ENCODE measurements at places on chromosomes 11 and 22. TPM values are rescaled to one million over a fixed set of nuclear protein-coding genes. Genes with fewer than 3 reads are reported as not detected.

DNA sequence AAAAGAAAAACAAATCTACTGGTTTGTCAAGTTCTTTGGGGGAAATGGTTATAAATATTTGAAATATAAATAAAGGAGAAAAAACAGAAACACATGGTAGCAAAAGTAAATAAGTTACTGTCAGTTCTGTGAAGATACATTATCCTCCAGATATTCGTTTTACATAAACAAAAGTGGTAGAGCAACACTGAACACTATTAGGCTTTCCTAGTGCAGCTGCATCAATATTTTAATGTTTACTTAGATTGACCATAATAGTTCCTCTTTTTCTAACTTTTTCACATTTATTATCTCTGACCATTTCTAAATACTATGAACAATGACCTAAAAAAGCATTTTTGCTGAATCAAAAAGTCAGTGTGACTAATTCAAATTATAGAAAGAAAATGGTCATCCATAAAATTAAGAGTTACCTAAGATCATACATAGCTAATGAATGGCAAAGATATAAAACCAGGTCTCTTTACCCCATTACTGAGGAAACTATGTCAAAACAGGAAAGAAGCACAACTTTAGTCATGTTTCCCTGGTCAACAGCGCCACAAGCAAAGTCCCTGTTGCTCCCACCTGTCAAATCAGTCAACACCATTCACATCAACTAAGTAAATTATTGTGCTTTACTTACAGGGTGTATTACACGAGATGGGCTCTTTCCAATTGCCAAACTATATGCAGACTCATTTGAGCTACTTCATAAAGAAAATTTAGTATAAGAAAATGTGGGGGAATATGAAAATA lies 38.5 kb downstream of the SBF2 start:
- no peak for DNase-seq

GRCh38 chr11:80155412-80156017 lies 714.7 kb upstream of the TENM4 start:
- DNase-seq: peak; percentile 25

DNA sequence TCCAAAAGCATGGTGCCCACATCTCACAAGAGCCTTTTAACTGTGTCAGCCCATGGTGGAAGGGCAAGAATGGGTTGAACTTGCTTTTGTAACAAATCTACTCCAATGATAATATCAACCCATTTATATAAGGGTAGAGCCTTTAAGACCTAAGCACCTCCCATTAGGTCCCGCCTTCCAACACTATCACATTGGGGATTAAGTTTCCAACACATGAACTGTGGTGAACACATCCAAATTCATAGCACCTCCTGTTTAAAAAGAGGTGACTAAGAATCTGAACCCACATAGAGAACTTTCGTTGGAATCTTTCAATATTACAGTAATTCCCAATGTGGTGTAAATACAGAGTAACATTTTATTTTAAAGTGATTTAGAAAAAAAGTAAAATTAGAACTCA lies 9.2 kb upstream of the CNTF start:
- DNase-seq: no peak

GRCh38 chr22:22009661-22010060 lies 27.1 kb upstream of the TOP3B start:
- DNase-seq: no peak

- no peak for DNase-seq
These were observed 38.6 kb downstream of the SHISA8 start for GRCh38 chr22:41876275-41876674.

DNA sequence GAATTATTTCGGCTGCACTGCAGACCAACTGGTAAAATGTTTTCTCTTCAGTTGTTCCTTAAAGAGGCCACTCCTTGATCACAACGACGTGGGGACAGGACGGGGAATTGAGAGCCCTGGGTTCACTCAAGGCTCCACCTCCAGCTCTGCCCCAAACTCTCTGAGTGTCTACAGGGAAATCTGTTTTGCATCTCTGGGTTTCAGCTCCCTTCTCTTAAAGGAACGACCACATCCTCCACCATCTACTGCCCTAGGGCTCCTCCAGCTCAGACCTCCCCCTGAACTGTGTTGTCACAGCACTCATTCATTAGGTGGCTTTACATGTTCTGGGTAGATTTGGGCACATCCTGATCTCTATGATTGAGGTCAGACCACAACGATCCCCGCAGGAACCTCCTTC lies 5.1 kb upstream of the PPFIA1 start:
- no peak for DNase-seq

DNA sequence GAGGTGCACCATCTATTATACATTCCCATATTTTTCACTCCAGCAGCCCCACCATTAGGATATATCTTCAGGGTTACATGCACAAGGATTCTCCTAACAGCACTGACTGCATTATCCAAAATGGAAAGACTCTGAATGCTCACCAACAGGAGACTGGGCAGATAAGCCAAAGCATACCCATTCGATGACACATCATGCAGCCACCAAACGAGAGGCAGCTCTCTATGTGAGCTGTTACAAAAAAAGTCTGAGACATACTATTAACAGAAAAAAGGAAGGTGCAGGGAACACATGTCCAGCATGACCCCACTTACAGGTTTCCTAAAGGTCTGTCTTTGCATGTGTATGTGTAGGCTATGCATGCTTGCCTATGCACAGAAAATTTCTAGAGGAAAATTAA lies 12.4 kb upstream of the SERPIND1 start:
- DNase-seq: no peak

DNA sequence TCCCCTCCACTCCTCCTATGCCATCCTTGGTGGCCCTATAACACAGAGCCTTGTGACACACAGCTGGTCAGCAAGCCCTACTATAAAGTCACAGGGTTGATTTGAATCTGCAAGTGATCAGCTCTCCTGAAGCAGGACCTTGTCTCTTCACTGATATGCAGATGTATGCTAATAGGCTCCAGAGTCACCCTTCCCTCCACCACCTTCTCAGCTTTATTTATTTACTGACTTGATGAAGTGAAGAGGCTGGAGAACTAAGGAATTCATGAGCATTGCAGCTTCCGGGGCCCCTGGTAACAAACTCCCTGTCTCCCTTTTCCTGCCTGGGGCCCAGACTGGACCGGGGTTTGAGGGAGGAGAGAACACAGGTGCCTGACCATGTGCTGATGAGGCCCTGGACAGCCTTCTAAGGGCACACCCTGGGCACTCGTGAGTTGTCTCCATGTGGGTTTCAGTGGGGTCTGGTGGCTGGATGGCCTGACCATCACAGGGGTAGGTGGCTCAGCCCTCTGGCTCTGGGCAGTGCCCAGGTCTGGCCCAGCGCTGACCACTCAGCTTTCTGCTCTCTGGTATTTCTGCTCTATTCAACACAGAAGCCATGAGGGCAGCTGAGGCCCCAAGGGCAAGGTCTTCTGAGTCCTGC lies 307.5 kb downstream of the NTM start:
- DNase-seq: no peak

DNA sequence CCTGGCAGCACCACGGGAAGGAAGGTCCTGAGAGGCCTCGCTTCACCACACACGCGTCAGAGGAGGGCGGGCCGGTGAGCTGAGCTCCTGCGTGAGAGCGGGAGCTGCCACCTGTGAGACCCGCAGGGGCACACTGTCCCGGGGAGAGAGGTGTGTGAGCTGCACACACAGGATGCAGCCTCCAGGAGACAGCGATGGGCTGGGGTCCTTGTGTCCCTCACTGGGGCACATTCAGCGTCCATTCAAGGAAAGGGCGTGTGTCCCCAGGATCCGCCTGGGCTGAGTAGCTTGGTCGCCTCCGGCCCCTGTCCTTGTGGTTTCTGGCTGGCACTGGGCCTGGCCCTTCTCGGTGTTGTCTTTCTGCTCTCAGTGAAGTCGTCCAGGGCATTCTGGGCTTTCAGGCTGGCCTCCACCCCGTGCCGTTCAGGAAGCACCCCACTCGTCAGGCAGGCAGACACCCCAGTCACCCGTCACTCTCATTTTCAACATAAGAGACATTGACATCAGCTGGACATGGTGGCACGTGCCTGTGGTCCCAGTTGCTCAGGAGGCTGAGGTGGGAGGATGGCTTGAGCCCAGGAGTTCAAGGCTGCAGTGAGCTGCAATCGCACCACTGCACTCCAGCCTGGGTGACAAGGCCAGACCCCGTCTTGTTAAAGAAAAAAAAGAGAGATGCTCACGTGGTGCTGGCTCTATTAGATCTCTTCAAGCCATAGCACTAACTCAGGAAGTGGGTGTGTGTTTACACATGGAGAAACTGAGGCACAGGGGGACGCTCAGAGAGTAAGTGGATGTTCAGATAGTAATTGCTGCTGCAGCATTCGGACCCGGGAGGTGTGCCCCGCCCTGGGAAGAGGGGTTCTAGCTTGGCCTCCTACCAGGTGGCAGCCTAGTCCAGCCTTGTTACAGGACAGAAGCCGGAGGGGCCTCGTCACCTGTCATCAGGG lies 1081.6 kb downstream of the BRD1 start:
- DNase-seq: no peak

DNA sequence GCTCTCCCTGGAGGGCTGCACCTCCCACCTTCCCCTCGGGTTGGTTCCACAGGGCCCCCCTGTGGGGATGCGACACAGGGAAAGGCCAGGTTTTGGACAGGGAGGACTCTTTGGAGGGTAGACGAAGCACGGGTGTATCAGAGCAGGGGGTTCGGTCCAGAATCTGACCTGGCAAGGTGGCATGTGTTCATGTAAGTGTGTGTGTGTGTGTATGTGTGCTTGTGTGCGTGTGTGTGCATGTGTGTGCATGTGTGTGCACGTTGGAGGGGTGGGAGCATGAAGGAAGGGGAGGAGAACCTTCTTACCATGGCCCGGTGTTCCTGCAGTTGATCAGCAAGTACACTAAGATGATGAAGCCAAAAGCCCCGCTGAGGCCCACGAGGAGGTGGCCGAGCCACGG lies 14.7 kb downstream of the IL2RB start:
- no peak for DNase-seq

GRCh38 chr22:20256027-20256426 lies 12.1 kb downstream of the RTN4R start:
- DNase-seq: no peak

DNA sequence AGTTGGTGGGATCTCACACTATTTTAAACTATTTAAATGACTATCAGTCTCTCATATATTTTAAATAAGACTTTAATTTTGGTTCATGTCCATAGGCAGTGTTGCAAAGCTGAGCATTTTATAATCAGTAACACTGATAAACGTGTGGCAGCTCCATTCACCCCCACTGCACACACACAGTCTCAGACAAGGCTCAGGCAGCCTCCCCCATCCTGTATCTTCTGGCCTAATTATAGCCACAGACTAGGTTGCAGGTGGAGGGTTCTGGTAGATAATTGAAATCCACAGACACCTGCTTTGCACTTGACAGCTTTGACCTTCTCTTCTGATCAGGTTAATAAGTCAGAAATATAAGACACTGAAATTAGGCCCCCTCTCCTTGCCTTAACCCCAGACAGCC lies 118.5 kb upstream of the LDLRAD3 start:
- no peak for DNase-seq

DNA sequence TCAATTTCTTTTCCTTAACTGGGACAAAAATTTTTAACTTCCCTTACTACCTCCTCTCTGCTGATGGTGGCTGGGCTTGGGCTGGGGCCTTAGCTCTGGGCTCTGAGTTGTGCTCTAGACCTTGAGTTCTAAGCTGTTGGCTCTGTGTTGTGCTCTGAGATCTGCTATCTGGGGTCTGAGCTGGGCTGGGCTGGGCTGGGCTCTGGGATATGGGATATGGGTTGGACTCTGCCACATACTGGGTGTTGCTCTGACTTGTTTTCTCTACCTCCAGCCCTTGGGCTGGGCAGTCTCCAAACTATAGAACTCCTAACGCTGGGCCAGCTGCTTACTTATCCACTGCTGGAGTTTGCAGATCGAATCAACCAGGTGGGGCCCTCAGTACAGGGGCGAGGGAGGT lies 41.9 kb downstream of the DNHD1 start:
- DNase-seq: no peak

- no peak for DNase-seq
These were observed 72.1 kb upstream of the BMAL1 start for GRCh38 chr11:13205486-13205885.

DNA sequence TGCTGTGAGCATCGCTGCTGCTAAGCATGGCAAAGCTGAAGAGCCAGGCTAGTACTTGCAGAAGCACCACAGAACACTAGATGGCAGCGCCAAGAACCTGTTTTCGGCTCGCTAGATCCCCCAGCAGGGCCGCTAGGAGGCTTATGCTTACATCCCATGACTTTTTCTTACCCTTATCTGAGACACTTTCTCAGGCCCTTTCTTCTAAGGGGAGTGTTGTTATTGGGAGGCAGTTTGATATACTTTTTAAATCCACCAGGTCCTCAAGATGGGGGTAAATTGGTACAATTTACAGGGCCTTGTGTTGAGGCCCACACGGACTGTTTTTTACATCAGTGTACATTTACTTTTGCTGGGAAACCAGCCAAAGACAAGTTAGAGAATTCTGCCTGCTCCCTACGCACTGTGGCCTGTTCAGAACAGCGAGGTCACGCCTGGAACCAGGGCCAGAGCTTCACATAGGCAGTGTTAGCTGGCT lies 4.0 kb downstream of the TRIM6 start:
- DNase-seq: peak; percentile 50

DNA sequence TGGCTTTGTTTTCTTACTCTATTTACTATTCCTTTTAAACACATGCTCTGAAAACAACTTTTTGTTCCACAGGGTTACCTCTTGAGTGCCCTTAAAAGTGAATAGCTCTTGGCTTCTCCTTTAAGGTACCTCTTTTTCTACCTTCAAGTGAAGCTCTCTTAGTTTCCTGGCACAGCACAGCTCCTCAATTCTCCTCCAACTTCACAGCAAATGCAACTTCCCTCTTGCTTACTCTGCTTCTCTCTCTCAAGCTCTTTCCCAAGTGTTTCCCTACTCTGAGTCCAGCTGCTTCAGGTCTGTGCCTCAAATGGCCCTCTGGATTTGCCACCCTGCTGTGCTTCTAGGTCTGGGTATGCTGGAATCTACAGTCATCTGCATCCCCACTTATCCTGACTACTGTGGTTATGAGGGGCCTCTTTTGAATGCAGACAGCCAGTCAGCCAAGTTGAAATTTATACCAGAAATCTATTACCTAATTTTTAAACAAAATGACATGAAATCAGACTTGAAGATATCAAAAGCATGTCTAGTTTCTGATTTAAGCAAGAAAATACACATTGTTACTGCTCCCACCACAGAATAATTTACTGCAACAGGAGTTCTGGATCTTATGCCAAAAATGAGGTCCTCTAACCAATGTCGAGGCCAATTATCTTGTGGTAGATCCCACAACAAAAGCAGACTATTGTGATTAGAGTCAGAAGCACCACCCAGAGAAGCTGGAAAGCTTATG lies 371.1 kb downstream of the SOX6 start:
- no peak for DNase-seq

DNA sequence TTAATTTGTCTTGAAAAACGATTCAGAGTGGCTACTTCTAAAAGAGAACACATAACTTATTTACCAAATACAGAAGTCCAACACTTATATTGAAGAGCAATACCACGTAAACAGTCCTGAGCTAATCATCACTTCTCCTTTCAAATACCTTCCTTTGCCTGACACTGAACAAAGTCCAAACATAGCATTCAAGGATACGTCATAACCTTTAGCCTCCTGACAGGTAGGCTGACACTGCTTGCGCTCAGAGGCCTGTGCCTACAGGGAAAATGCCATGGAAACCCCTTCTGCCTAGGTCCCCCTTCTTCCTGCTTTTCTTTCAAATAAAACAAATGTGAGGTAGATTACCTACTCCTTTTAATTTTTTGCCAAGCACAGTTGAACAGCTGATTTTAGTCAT lies 510.0 kb downstream of the INSC start:
- no peak for DNase-seq

OR51B4 gene
- not detected for total RNA-seq

ZNRF3 gene
- total RNA-seq: 9.6 TPM

OR5B17 gene
- total RNA-seq: not detected

RRM1 gene
- 104 TPM for total RNA-seq

CHST1 gene
- not detected for total RNA-seq

C11orf42 gene
- total RNA-seq: not detected

All from Caki2 (cell line).